ENCODE measurements at places on chromosomes 2 and 18.

DNA sequence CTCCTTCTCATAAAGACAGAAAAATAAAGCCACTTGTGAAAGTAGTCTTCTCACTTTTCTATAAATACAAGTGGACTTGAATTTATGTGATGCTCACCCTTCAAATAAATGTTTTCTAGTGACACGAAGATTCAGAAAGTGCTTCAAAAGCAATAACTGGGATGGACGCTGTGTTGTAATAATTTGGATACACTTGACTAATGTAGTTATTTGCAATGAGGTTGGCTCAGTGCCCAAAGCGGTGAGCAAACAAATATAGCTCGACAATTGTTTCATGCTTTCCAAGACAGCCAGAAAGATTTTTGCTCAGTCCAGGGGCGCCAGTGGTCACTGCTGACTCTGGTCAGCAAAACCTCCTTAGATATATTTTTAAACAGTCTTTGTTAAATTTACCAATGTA lies 278.6 kb upstream of the KLHL14 start:
- DNase-seq, result no peak

GRCh38 chr2:101120124-101120996 lies 30.8 kb downstream of the TBC1D8 start:
- no peak for DNase-seq

DNA sequence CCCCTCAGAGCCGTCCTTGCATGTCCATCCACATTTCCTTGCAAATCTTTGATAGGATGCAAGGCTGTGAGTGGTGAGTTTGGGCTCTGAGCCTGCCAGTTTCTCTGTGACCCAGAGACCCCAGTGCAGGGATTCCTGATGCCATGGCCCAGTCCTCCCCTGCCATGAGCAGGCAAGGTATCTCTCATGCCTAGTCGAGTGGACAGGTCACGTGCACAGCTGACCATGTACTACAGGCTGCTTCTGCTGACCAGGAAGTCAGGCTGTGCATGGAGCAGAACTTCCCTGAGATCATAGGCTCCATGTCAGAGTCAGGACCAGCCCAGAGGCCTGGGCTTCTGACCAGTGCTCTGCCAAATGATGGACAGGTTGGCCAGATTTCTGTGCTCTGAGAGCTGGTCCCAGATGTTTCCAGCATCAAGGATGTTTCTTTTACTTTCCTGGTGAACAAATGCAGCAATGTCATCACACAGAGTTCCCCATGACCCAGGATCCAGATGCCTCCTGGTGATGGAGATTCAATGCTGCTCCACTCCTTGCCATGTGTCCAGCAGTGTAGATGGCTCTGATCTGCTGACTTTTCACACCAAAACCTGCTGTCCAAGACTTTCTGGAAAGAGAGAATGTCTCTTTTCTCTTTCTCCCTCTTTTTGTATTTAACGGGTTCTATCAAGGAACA lies 321.6 kb upstream of the HS6ST1 start:
- no peak for DNase-seq

GRCh38 chr2:42949125-42949524 lies 156.7 kb upstream of the HAAO start:
- DNase-seq, result peak; percentile 83

- no peak for DNase-seq
These were observed 29.6 kb downstream of the SERTAD2 start for GRCh38 chr2:64624108-64624610.

DNA sequence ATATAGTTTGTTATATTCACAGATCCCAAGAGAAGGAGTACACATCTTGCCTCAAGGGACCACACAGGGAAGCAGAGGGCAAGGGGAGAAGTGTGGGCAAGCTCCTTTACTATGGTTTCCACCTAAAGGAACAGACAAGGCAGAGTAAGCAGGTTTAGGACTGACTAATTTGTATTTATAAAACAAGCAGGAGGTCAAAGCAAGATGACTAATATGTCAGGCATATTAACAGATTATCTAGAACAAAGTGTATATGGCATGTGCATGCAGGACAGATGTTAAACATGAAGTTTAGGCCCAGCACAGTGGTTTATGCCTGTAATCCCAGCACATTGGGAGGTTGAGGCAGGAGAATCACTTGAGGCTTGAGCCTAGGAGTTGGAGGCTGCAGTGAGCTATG lies 3.7 kb upstream of the LRP2 start:
- no peak for DNase-seq

DNA sequence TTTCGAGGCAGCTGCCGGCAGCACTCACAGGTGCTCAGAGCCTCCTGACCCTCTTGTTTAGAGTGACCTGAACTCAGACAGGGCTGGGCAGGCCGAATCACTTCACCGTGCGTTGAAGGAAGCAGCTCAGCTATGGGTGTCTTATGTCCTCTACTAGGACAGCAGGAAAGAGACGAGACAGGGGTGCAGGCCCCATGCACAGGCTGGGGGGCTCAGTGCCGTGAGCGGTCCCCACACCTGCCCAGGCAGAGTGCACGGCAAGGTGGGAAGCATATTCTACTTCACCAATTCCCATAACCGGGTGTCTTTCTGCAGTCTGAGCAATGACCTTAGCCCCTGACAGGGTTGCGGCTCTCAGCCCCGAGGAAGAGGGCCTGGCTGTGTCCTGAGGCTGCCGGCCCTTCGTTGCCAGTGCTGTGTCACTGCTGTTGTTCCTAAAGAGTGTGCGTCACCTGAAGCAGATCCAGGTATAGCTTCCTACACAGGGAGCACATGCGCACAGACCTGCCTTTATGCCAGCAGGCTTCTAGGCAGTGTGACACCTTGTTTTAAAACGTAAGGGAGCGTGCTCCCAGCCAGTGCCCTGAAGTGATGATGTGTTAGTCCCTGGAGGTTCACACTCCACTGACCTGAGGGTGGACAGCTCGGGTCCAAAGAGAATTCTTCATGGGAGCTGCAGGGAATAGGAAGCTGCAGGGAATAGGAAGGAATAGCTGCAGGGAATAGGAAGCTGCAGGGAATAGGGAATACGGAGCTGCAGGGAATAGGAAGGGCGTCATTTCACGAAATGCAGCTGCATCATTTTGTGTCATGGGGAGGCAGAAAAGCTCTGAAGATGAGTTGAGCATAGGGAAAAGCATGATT lies 207.9 kb upstream of the SALL3 start:
- no peak for DNase-seq

DNA sequence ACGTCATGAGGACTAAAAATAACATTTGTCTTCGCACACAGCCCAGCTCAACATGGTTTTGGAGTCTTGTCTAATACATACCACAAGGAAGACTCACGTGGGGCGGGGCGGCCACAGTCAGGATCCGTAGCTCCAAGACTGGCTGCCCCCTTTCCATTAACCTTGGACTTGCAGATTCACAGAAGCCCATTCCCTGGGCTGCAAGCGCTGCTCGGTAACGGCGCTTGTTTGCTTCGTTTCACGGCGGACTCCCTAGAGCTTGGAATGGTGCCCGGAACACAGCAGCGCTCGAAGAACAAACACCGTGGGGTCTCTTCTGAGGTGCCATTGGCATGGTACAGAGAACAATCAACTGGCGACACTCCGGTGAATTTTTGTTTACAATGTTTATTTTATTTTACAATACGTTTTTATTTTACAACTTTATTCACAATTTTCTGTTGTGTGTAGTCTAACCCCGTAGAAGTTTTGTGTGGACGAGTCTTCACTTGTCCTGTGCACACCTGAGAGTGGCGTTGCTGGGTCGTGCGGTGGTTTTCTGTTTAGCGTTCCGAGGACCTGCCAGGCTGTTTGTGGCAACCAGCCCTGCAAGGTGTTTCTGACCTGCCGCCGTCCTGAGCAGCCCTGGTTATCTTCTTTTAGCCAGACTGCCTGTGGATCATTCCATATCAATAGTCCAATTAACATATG lies 126.5 kb downstream of the GALR1 start:
- no peak for DNase-seq

DNA sequence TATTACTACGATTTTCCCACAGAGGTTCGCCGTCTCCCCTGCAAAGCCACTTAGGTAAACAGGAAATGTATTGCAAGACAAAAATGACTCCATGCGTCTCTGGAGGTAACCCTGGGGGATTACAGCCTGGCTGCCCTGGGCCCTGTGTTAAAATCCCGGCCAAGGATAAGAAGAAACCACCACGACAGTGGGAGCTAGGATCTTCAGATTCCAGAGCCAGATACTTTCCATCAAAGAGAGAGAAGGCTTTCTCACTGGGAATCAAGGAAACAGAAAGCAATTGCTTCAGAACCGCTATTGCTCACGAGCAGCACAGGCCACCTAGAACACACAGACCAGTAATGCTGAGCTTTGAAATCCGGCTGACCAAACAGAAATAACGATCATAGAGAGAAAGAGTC lies 97.9 kb upstream of the ZNF516 start:
- DNase-seq, result no peak

- no peak for DNase-seq
These were observed 546.3 kb upstream of the ZEB2 start for GRCh38 chr2:145066151-145066661.

DNA sequence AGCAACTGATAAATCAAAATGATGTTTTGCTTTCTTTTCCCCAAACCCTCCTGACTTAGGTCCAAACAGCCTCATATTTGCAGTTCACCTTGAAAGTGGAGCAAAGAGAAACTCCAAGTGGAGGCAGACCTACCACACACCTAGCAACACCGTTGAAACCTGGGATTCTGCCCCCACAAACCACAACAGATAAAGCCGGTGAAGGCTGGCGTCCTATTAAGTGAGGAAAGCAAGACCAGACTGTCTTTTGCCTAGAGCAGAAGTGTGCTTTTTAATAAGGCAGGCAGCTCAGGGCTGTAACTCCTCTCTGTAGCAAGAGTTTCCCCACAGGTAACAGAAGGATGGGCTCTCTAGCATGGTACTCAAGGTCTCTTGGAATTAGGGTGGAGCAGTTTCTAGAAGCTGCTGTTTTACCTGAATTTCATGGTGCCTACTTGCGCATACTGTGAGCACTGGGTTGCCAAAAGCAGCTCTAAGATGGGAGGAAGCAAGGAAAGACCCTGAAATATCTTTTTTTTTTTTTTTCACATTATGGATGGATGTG lies 336.9 kb downstream of the BCL11A start:
- no peak for DNase-seq

DNA sequence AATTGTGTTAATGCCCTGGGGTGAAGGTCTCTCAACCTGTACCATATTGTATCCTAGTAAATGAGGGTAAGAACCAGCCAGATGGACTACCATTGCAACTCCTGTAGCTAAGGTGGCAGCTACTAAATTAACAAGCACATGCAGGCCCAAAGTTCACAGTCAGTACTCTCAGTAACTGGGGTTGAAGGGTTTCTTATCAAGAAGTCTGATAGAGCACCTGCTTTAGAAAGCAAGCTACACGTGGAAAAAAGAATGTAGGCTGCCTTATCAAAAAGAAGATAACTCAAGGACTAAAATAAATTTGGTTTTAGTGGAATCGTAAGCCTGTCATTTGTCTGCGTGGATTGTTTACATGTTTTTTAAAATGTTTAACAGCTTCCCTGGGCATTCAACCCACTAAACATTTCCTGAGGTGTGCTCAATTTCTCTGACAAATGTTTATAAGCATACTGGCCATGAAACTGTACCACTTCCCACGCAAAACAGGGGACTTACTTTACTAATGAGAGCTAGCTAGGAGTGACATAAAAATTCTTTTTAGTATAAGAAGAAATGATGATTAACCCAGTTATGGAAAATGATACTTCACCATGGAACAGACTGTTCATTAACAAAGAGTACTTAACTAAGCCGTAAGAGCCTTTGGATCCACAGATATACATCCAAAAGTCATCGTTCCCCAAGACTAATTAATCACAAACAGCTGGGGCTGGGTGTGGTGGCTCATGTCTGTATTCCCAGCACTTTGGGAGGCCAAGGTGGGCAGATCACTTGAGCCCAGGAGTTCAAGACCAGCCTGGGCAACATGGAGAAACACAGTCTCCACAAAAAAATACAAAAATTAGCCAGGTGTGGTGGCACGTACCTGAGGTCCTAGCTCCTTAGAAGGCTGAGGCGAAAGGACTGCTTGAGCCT lies 36.5 kb downstream of the LPIN2 start:
- DNase-seq, result no peak

GRCh38 chr2:39419282-39420223 lies 17.5 kb downstream of the MAP4K3 start:
- DNase-seq, result no peak

- no peak for DNase-seq
These were observed 8.3 kb upstream of the GAL3ST2 start for GRCh38 chr2:241768251-241768711.

- no peak for DNase-seq
These were observed 69.2 kb upstream of the WIPF1 start for GRCh38 chr2:174666845-174667244.

Measured in B cell (primary cell).